Thoracic aorta (tissue), 2 donors: ENCODE measurements at places on chromosomes 16 and 17. TPM values are rescaled to one million over a fixed set of nuclear protein-coding genes. Genes with fewer than 3 reads are reported as not detected.

- no peaks in the 10 kb centered on the region for H3K27me3 ChIP-seq
- no peaks in the 10 kb centered on the region for H3K36me3 ChIP-seq
- no peak for DNase-seq
- H3K27ac ChIP-seq = no peak overlapping the region
Observed at GRCh38 chr16:46620266-46621005, 743 bp downstream of the SHCBP1 start.

- H3K27me3 ChIP-seq = no peaks in the 10 kb centered on the region
- peaks cover 7% of the 10 kb centered on the region for H3K4me1 ChIP-seq
- no peak overlapping the region for H3K27ac ChIP-seq
Observed at GRCh38 chr17:27624539-27624938, 6.4 kb upstream of the LGALS9 start.

ATP6V0A1 gene
- 63.2 TPM for total RNA-seq

DNA sequence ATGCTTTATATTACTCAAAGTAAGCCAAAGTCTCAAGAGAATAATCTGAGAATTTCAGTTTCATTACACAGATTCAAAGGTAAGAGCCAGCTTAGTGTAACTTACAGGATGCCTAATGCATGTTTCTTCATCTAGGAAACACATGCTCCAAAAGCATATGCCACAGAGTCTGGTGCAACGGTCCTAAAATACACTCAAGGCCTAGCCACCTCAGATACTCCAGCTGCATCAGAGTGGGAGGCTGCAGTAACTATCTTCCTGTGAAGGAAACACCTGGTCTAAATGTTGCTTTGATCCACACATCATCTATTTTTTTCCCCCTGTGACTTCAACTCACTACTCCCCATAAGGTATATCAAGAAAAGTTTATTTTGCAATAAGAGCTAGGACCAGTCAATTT is 51.6 kb upstream of the CORO6 start:
- H3K27ac ChIP-seq = no peak overlapping the region
- H3K27me3 ChIP-seq = no peaks in the 10 kb centered on the region
- H3K4me3 ChIP-seq = no peak overlapping the region
- DNase-seq = no peak
- H3K4me1 ChIP-seq = peaks cover 10% of the 10 kb centered on the region

- no peaks in the 10 kb centered on the region for H3K4me1 ChIP-seq
- no peak overlapping the region for H3K4me3 ChIP-seq
- DNase-seq = no peak
- no peak overlapping the region for H3K27ac ChIP-seq
Observed at GRCh38 chr17:16973760-16974540, 2.0 kb upstream of the TNFRSF13B start.

GRCh38 chr16:56101480-56101879 is 89.8 kb upstream of the GNAO1 start:
- no peak for DNase-seq
- H3K27me3 ChIP-seq = no peaks in the 10 kb centered on the region
- no peaks in the 10 kb centered on the region for H3K36me3 ChIP-seq
- peaks cover 6% of the 10 kb centered on the region for H3K4me1 ChIP-seq
- no peak overlapping the region for H3K4me3 ChIP-seq

DNA sequence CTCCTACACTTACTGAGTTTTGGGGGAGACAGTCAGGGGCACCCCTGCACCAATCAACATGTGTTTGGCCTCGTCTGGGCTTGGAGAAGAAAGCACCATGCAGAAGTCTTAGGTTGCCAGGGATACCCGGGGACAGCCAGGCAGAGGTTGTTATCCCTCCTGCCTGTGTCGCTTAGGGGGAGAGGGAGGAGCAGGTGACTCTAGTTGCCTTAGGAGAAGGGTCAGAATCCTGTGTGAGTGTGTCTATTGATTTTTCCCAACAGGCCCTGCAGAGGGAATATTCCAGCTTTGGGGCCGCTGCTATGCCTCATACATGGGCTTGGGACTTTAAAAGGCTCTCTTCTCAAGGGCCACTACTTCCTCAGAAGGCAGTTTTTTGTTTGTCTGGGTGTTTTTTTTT is 89.1 kb downstream of the RGS9 start:
- H3K4me1 ChIP-seq = no peaks in the 10 kb centered on the region
- H3K36me3 ChIP-seq = no peaks in the 10 kb centered on the region
- DNase-seq = no peak
- H3K27ac ChIP-seq = no peak overlapping the region
- H3K4me3 ChIP-seq = no peak overlapping the region

GRCh38 chr16:82033683-82034300 is 1.3 kb upstream of the HSD17B2 start:
- H3K27ac ChIP-seq = no peak overlapping the region
- H3K27me3 ChIP-seq = no peaks in the 10 kb centered on the region
- DNase-seq = no peak
- H3K4me3 ChIP-seq = no peak overlapping the region

CDR2L gene
- total RNA-seq = 29.8 TPM

DNA sequence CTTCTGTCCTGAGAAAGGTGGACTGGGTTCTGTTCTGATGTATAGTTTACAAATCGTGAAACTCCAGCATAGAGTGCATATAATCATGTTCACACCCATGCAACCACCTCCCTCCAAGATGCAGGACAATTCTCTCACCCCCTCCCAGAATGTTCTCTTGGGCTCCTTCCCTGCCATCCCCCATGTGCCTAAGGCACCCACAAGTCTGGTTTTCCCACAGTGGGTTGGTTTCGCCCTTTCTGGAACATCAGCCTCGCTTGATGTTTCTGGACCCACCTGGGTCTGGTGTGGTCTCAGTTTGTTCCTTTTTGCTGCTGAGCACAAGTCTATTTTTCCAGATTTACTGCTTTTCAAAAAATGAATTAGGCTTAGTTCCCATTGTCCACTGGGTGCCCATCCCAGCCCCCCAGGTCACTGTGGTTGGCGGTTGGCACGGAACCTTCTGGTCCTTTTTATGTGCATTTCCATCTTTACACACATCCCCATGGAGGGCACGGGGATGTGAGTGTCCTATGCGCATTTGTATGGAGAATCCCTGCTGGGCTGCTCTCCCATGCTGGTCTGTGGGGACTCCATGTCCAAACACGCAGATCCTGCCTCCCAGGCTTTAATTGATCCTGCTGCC is 19.0 kb downstream of the MAP2K3 start:
- no peaks in the 10 kb centered on the region for H3K27me3 ChIP-seq
- no peak overlapping the region for H3K4me3 ChIP-seq
- no peak overlapping the region for H3K27ac ChIP-seq
- no peaks in the 10 kb centered on the region for H3K4me1 ChIP-seq
- no peak for DNase-seq
- peaks cover 69% of the 10 kb centered on the region for H3K36me3 ChIP-seq

GRCh38 chr16:2158262-2158638 is 2.7 kb downstream of the TRAF7 start:
- peaks cover 28% of the 10 kb centered on the region for H3K4me1 ChIP-seq
- no peaks in the 10 kb centered on the region for H3K36me3 ChIP-seq
- H3K27ac ChIP-seq = no peak overlapping the region
- H3K27me3 ChIP-seq = no peaks in the 10 kb centered on the region

NUP93 gene
- total RNA-seq = 38.7 TPM

GRCh38 chr16:81928975-81929374 is 82.3 kb downstream of the SDR42E1 start:
- H3K4me1 ChIP-seq = no peaks in the 10 kb centered on the region
- no peaks in the 10 kb centered on the region for H3K36me3 ChIP-seq

SALL1 gene
- not detected for total RNA-seq

DNA sequence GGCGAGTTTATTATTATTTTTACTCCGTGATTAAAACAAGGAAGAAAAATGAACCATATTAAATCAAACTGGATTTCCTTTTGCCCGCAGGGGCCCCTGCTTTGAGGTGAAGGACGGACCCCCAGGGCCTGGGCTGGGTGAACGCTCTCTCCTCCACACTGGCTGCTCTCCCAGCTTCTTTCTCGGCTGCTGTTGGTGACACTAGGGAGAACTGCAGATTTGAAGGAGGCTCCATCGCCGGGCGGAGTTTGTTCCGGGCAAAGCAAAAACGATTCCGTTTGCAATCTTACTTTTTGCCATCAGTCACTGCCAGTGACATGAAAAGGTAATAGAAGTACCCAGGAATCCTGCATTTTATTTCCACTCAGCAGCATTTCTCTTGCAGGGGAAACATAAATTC is 221.6 kb upstream of the SDK2 start:
- no peaks in the 10 kb centered on the region for H3K36me3 ChIP-seq
- no peaks in the 10 kb centered on the region for H3K4me1 ChIP-seq
- H3K27ac ChIP-seq = no peak overlapping the region
- no peak for DNase-seq
- no peak overlapping the region for H3K4me3 ChIP-seq

DNA sequence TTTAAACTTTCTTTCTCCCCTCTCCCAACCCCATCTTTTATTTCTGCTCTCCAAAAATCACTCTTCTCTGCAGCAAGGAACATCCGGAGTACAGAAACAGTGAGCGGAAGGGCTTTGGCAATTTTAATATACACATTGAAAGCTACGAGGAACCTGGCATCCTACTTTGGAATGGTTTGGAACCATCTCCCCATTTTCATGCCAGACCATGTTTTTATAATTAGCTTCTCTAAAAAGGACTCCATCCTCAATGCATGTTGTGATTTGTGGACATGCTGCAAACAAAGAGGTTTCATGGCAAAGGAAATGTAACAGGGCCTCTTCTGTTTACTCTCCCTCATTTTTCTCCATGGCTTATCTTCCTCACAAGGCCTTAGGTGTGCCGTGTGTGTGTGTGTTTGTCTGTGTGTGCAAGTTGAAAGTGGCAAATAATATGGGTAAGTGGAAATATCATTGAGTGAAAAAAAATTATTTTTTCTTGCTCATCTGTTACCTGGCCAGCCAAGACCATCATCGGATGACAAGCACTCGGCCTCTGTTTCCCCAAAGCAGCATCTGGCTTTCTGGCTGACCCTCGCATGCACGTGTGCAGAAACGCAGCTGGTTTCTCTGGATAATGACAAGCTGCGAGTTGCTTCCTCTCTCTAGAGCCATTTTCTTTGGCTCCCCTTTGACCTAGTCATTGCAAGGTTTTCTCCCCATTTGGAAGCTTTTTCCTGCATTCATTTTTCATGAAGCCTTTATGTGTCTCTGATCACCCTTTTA is 585.0 kb downstream of the TMEM114 start:
- no peaks in the 10 kb centered on the region for H3K27me3 ChIP-seq
- H3K36me3 ChIP-seq = no peaks in the 10 kb centered on the region
- H3K4me1 ChIP-seq = no peaks in the 10 kb centered on the region
- H3K27ac ChIP-seq = no peak overlapping the region
- DNase-seq = no peak
- no peak overlapping the region for H3K4me3 ChIP-seq
